ENCODE measurements at places on chromosomes 7 and 10.

- DNase-seq: no peak
These were observed 820 bp upstream of the OTUD1 start for GRCh38 chr10:23437963-23438546.

- DNase-seq: no peak
These were observed 11.2 kb upstream of the CUZD1 start for GRCh38 chr10:122856902-122857301.

DNA sequence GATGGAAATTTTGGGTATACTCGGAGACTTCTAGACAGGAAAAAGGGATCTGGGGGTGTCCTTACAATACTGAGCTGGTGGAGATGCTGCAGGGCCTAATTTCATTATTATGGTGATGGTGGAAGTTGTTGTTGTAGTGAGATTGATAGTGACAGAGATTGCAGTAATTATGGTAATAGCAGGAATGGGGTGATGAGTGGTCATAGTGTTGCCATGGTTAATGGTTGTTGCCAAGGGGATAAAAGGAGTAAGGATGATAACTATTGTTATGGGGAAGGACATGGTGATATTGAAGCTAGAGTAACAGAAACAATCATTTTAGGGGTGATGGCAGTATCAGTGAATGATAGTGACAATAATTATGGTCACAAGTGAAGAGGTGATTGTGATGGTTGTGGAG, 27.1 kb upstream of the LBX1 start:
- no peak for DNase-seq

DNA sequence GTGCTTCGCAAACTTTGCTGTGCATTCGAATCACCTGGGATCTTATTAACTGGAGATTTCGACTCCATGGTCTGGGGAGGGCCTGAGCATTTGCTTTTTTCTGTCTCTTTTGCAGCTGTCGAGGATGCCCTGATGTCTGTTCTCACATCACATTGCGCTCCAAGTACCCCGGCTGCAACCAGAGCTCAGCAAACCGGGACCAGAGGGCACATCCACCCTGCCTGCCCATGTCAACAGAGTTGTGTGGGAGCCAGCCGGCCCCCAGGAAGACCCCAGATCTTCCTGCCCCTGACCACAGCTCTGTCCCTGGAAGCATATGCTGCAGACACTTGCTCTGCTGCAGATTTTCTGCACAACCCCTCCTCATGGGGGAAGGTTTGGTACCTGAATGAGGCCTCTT, 180.8 kb downstream of the ADARB2 start:
- no peak for DNase-seq

DNA sequence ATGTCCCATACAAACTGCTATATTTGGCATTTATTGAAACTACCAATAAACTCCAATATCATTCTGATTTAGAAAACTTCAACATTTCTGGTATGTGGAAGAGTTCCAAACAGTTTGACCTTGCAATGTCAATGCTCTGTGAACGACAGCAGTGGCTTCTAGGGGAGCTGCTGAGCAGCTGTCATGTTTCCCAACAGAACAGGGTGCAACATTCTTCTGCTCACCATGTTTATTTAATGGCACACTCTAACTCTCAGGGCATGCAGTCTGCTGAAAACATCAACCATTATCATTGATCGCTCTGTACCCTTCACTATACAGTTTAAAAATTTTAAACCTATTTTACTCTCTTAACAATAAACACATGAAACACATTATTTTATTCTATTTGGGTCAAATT, 25.9 kb downstream of the LMOD2 start:
- DNase-seq: no peak

DNA sequence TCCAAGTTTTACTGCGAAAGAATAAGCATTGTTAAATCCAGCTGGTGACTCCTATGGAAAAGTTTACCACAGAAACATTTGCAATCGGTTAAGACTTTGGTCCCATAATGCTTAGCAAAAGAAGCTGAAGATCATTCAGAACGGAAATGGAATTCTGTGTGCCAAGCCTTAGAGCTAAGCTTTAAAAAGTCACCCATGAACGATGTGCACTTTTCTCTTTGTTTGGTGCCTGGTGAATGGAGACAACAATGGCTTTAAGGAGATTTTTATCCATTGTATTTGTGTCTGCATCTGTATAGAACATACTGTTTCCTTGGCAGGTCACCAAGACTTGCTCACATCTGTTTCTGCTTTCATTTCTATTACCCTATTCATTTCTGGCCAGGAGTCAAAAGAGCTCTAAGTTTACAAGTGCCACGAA, 26.3 kb upstream of the COL1A2 start:
- no peak for DNase-seq

- DNase-seq: peak; percentile 13
These were observed 77.1 kb downstream of the INPP5A start for GRCh38 chr10:132614431-132615340.

- no peak for DNase-seq
These were observed 142.1 kb downstream of the PHTF2 start for GRCh38 chr7:77940647-77941046.

DNA sequence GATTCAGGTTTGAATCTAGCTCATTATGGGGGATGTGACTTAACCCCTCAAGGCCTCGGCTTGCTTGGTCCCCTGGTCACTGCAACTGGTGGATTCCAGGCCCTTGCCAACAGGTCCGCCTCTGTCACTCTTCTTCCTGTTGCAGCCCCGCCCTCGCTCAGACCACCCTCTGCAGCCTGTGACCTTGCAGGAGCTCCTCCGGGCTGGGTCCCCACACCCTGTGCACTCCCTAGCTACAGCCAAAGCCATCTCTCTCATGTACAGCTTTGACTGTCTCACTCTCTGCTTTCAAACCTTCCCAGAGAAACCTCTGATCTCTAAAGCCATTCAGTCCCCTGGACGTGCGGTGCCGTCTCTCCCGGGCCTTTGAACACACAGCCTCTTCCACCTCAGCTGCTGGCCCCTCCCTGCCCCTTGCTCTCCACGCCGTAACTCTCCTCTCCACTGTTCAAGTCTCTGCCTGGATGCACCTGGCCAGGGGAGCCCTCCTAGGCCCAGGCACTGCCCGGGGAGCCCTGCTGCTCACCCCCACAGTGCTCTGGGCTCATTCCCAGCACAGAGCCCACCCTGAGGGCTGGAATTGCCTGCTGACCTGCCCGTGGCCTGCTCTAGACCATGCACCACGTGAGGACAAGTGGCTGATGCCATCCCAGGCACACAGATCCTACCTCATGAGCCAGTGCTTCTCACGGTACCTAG, 485.8 kb upstream of the FOXK1 start:
- no peak for DNase-seq

DNA sequence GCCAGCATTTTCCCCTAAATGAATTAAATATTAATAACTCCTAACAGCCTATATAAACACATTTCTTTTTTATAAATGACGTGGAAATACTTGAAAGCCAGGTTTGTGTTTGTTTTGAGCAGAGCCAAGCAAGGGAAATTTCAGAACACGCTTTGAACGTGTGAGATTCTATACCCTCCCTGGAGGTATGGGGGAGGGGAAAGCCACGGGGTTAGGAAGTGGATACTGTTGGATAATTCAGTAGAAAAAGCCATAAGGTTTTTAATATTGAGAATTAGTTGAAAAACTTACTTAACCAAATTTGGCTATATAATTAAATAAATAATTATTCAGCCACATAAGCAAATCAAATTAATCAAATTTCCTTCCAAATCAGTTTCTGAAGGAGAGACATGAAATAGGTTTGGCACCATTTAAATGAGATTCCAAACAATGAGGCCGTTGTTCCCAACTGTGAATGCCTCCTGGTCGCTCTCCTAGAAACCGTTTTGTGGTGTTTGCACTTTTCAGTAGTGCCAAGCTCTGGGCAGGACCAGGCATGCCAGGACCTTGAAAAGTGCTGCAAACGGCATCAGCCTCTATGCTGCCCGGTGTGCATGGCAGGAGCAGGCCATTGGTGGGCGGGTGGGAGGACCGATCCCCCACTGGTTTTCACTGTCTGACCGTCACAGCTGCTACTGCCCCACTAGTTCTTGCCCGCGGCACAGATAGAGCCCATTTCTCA, 88.1 kb downstream of the SEPTIN14 start:
- no peak for DNase-seq

GRCh38 chr10:12121673-12122072, 7.8 kb upstream of the SEC61A2 start:
- DNase-seq: no peak

DNA sequence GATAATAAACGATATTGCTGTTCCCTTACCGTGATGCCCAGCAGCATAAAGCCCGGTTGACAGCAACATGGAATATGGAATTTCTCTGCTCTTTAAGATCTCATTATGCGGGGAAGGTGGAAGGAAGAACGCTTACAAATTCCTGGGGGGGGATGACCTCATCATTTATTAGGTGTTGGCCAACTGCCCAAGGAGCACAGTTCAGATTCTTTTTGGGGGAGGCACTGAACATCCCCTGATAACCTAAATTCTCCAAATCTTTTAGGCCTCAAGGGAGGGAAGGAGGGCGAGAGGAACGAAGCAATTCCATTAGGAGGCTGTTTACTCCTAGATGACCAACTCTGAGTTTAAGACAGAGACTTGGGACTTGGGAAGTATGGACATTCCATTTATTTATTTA, 5.2 kb upstream of the COL26A1 start:
- DNase-seq: no peak

DNA sequence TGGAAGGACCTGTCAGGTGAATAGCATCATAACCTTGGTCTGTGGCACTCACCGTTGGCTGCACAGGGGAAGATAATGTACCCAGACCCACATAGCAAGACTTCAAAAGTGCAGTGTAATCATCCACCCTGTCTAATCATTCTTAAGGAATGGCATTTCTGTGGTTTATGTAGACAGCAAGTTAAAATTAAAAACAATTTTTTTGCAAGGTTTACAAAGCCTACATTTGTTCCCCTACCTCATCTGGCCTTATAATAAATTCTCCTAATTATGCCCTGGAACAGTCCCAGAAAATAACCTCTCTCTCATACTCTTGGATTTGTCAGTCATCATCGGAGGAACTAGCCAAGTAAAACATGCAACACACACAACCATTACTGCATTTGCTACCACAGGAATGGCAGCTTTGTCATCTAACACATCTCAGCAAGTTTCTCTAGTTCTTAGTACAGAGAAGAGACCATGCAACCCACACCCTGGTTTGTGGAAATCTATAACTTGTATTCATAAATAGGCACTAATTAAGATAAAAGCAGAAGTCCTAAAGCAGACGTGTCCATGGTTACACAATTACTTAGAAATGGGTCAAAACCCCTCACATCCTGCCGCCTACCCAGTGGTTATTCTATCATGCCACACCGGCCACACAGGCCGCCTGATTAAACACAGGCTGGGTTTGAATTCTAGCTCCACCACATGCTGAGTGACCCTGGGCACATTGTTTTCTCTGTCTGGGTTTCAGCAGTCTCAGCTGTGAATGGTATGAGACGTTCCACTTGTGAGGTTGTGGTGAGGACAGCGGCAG, 19.1 kb downstream of the ABLIM1 start:
- no peak for DNase-seq

DNA sequence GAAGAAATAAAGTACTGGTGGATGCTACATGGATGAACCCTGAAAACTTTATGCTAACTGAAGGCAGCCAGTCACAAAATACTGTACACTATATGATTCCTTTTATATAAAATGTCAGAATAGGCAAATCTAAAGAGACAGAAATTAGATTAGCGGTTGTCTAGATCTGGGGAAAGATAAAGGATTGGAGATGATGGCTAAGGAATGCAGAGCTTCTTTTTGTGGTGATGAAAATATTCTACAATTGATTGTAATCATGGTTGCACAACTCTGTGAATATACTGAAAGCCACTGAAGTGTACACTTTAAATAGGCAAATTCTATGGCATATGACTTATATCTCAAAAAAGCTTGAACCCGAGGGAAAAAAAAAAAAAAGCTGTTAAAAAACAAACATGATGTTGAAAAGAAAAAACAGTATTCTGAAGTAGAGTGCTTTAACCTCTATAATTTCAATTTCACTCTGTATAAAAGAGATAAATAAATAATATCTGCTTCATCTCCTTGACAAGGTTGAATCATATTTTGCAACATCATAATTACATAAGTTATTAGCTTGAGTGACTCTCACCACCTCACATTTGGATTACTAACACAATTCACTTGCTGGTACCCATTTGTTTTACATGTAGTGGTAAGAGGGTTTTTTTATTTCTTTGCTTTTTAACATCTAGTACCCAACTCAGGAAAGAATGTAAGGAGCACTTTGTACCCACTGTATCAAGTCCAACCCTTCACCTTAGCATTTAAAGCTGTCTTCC, 2.8 kb upstream of the GNAI1 start:
- no peak for DNase-seq

DNA sequence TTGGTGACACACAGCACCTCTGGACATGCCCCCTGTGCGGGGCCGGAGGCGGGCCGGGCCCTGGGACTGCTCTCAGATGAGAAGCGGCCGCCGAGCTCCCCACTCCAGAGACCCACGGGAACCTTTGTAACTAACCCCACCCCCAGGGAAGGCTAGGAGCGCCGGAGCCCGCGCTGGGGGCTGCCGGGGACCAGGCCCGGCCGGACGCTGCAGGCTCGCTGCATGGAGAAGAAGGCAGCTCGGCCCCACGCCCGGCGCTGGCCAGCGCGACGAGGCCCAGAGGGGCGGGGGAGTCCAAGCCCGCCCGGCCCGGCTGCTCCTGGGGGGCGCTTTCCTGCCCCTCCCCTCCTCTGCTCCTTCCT, 36.5 kb downstream of the AGAP3 start:
- DNase-seq: no peak

DNA sequence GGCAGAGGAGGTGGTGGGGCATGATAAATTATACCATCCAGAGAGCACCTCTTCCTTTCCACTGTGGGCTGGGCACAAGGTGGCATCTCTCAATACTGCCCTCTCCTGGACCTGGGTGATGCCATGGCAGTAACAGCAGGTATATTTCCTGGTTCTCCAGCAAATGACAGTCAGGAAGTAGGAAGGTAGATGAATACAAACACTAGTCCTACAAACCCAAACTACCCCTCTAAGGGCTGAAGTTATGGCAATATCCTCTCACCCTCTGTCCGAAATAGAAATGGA, 1004.9 kb downstream of the KCNMA1 start:
- no peak for DNase-seq

DNA sequence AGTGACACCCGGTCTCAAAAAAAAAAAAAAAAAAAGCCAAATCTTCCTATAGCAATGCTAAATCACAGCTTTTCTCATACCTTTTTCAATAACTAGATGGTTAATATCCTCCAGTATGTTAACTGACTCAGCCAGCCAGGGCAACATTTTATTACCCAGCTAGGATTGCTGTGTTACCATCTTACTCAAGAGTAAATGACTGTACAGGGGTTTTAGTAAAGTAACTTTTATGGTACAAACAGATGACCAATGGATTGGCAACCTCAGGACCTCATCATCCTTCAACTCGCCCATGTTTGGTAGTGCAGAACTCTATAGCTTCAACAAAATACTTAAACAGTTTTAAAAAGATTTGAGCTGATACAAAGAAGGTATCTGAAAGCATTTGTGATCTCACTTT, 59.5 kb downstream of the HBP1 start:
- no peak for DNase-seq

DNA sequence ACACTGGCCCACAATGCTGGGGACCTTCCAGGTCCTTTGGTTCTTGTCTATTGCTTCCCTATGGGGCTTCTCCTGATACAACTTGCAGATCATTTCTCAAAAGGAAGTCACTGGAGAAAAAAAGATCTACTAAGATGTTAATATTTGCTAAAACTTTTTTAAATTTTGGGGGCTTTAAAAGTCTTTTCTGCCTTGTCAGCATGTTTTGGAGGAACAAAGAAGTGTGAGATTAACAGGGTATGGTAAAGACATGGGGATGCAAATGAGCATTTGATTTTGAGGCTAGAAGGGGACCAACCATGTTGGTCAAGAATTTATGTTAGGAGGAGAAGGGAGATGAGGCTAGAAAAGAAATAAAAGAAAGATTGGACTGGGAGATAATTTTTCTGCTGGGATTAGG, 515.4 kb downstream of the HTR7 start:
- no peak for DNase-seq

Measured in activated T-cell treated with anti-CD3 and anti-CD28 coated beads, Interleukin-2, amount 50 U/mL, for 1 hour (primary cell).